ENCODE measurements at places on chromosomes 7 and 10. TPM values are rescaled to one million over a fixed set of nuclear protein-coding genes. Genes with fewer than 3 reads are reported as not detected.

DNA sequence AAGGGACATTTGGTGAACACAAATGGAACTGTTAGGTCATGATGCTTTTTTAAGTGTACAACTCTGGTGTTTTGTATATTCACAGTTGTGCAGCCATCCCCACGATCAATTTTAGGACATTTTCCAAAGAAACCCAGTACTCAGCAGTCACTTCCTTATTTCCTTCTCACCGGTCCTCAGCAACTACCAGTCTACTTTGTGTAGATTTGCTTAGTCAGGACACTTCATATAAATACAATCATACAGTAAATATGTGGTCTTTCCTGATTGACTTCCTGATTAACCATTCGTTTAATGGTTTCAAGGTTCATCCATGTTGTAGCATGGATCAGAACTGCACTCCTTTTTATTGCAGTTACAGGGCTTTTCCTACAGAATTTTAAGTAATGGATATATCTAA, 14.4 kb downstream of the SGPL1 start:
- no peak for DNase-seq

GRCh38 chr7:28595801-28596200, 183.5 kb downstream of the CREB5 start:
- DNase-seq, result no peak

GRCh38 chr10:22633106-22633505, 81.3 kb downstream of the PIP4K2A start:
- no peak for DNase-seq

DNA sequence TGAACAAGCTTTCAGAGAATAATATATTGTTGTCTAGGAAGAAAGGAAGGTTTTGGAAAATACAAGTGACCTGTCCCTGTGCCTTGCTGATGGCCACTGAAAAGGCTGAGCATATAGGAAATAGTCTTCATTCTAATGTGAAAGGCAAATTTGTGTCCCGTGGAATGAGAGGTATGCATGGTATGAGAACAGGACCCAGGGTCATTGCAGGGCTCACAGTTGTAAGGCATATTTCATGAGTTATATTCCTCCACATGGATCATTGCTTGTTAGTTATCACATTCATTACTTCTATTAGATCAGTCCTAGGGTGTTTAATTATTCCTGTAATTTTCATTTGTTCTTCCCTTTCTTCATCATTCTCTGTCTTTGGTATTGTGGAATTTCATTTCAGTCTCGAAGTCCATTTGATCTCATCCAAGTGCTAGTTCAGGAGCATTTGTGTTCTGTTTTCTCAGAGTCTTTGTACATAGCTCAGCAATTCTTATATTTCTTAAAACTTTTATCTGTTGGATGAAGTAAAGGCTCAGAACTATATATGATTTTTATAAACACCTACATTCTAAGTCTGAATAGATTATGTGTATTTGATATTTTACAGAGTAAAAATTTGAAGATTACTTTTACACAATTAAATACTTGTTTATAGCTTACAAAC, 39.4 kb upstream of the ARHGAP21 start:
- DNase-seq, result no peak

GRCh38 chr7:142298627-142299026, 40.8 kb upstream of the PRSS58 start:
- peak; percentile 8 for DNase-seq

GRCh38 chr10:7435674-7436073, 24.8 kb upstream of the SFMBT2 start:
- DNase-seq, result no peak

DNA sequence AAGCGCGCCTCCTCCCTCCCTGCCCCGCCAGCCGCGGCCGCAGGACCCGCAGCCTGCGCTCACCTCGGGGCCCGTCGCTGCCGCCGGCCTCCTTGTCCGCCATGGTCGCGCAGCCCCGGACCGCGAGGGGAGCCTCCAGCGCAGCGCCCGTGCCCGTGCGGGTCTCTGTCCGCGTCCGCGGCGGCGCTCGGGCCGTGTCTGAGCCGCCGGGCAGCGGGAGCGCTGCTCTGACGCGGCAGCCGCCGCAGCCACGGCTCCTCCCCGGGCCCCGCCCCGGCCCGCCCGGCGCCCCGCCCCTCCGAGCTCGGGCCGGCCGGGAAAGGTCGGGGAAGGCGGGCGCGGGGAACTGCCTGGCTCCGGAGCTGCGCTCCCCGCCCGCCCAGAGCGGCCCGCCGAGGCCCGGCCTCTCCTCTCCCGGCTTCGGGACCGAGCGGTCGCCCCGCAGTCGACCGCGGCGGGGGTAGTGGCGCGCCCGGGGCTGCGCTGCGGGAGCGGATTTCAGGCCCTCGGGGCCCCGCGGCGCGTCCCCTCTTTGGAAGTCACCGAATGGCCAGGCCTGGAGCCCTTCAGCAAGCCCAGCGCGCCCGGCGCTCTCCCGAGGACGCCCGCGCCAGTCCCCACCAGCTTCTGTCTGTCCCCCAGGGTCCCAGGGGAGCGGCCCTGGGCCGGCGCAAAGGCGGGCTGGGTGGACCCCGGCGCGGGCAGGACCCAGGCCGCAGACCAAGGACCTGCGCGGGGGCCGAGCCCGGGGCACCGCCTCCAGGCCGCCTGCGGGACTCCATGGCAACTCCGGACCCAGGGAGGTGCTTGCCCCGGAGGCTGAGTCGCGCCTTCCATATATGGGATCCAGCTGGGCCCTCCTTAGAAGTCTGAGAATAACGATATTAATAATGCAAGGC, at the start of gene HSPA12A:
Gene HSPA12A, minus strand, starts transcription at position 200 of the 899 bp plus-strand sequence. Its CDS starts 97 bp downstream, at position 103.
- peak; percentile 78 for DNase-seq

DNA sequence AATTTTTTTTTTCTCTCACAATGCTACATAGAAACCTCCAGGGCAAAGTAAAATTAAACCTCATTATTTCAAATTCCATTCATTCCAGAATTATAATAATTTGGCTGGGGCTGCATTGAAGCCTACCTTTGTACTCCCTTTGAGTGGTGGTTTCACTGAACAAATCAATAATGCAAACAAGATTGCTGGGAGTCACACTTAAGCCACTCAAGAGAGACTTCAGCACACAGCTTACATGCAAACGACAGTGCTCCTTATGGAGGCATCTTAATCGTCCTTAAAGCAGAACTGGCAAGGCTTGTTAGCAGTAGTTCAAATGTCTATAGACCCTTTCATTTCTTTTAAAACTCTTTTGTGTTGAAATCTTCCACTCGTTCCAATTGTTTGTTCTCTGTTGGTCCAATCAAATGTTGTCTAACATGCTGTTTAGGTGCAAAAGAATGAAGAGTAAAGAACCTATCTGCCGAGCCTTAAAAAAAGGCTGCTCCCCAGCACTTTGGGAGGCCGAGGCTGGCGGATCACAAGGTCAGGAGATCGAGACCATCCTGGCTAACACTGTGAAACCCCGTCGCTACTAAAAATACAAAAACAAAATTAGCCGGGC, 294.9 kb downstream of the FGFR2 start:
- DNase-seq, result no peak

GRCh38 chr7:101367676-101368075, 5.0 kb downstream of the COL26A1 start:
- no peak for DNase-seq

DNA sequence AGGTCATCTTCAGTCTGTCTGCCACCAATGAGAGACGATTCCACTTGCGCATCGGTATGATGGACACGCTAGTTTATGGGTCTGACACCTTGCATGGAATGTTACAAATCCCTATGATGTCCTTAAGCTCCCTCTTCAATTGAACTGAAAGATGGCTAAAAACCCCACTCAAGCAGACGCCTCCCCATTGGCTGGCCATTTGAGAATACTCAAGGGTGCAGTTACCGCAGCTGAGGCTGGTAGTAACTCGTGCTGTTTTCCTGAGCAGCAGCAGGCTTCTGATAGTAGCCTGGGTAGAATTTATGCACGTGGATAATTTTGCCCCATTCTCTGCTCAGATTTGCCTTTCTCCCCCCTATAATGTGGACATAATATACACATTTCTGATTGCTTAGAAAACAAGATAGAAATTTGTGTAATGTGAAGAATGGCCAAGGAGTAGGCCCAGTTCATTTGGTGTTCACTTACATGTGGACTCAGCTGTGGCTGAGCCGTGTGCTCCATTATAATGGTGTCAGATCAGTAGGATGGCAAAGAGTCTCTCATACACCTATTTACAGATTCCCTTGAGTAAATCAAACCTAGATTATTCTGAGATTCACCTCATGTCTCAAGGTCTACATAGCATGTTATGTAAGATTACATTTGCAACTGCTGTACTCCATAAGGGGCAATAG, 142.8 kb downstream of the HIBADH start:
- no peak for DNase-seq

DNA sequence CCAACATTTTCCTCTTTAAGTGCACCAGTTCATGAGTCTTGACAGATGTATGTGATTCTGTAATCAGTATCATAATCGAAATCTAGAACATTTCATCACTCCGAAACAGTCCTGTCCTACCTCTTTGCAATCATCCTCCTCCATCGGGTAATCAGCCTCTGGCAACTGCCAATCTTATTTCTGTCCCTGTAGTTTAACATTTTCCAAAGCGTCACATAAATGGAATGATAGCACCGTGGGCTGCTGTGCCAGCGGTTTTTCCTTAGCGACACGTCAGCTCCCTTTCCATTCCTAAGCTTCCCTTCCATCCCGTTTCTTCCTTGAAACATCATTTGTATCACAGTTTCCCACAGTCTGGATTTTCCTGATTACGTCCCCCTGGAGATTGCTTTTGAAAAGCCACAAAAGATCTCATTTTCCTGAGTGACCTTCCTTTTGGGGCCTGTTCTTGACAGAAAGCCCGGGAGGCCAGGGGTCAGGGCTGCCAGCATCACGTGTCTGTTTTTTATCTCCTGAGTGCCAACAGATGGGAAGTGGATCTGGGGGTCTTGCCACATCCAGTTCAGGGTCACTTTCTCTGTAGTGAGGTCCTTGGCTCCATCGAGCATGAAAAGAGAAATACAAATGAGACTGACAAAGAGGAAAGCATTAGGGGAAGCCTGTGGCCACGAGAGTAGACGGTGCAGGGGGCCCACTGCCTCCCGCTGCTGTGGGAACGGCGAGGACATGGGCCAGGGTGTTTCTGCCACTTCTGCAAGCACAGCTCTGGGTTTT, 31.6 kb downstream of the TMEM120A start:
- DNase-seq, result no peak

DNA sequence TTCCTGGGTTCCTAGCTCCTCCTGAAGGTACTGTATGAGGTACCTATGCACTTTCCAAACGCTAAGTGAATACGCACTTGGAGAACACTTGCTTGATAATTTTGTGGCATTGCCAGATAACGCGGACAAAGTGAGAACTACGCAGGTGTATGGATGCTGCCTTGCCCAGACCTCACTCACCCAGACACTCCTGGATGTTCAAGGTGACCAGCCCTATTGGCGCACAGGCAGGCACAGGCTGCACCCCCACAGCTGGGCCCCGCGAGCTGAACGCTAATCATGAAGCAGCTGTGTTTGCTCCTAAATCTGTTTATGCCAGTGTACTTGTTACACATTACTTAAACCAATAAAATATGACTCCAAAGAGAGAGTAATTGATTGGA, 27.3 kb downstream of the DIP2C start:
- DNase-seq, result no peak

DNA sequence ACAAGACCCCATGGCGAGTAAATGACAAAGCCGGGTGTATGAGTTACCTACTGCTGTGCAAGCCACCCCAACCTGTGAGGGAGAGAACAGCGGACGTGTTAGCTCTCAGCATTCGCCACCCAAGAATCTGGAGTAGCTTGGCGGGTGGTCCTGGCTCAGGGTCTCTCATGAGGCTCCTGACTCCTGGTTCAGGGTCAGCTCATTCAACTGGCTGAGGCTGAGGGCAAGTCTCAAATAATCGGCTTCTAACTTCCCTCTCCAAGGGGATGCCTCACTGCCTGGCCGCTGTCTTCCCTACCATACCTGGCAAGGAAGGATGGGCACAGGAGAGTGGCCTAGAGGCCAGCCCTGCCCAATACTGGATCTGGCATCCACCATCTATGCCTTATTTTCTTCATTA, 94.2 kb downstream of the HTR5A start:
- no peak for DNase-seq

DNA sequence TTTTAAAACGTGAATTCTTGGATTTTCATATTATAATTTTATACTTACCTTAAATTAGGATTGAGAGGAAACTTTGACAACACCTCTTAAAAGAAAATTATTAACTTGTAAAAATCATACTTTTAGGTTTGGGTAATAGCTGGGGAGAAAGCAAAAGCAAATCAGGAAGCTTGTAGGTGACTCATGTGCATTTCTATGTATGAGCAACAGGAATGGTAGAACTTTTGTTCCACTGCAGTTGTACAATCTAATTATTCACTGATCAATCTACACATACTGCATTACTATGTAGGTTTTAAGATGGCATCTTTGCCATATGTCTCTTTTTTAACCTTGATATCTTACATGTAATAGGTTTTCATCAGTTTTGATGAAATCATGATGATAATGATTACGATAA, 223.2 kb downstream of the PRKG1 start:
- DNase-seq, result no peak

GRCh38 chr10:971613-972012, 16.6 kb upstream of the GTPBP4 start:
- DNase-seq, result peak; percentile 48

GRCh38 chr10:35453855-35454532, 117.7 kb downstream of the CCNY start:
- peak; percentile 46 for DNase-seq

- no peak for DNase-seq
Observed at GRCh38 chr7:92699966-92700514, 109.8 kb upstream of the FAM133B start.

GRCh38 chr10:92387289-92387940, 96.4 kb downstream of the MARCHF5 start:
- no peak for DNase-seq

- DNase-seq, result peak; percentile 26
Observed at GRCh38 chr10:103184615-103185014, 8.5 kb downstream of the NT5C2 start.

DNA sequence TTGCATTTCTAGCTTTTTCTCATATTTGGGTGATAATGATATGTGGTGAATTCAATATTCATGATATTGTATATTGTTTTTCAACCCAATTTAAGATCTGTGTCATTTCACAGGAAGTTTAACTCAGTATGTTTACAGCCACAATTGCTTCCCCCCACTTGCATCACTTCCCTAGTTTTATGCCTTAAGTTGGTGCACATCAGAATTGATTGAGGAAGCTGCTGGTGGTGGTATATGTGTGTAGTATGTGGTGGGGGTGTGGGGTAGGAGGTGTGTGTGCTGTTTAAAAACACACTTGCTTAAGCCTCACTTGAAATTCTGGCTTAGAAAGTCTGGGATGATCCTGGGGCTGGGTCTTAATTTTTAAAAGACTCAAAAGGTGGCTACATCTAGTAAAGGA, 245.1 kb upstream of the AOAH start:
- DNase-seq, result no peak

DNA sequence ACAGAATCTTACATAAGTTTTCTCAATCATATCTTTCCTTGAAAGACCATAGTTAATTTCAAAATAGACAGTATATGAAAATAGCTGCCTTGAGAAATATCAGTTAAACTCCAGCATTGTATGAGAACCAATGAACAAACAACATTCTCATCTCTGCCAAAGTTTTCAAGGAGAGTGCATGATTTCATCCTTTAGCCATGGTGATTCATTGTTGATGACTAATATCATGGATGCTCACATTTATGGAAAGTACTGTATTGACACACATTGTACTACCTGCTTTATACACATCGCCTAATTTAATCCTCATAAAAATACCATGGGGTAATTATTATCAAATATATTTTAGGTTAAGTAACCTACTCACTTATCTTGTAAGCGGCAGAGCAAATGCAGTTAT, 250.3 kb downstream of the CNTNAP2 start:
- no peak for DNase-seq

The MRPL43 gene
- 103 TPM for polyA plus RNA-seq

The SAP25 gene
- 9.7 TPM for polyA plus RNA-seq

The PRSS2 gene
- not detected for polyA plus RNA-seq

The LRRN3 gene
- 45.0 TPM for polyA plus RNA-seq

The ANXA8 gene
- polyA plus RNA-seq, result 2.4 TPM
